ENCODE measurements at places on chromosomes 16 and 17.

DNA sequence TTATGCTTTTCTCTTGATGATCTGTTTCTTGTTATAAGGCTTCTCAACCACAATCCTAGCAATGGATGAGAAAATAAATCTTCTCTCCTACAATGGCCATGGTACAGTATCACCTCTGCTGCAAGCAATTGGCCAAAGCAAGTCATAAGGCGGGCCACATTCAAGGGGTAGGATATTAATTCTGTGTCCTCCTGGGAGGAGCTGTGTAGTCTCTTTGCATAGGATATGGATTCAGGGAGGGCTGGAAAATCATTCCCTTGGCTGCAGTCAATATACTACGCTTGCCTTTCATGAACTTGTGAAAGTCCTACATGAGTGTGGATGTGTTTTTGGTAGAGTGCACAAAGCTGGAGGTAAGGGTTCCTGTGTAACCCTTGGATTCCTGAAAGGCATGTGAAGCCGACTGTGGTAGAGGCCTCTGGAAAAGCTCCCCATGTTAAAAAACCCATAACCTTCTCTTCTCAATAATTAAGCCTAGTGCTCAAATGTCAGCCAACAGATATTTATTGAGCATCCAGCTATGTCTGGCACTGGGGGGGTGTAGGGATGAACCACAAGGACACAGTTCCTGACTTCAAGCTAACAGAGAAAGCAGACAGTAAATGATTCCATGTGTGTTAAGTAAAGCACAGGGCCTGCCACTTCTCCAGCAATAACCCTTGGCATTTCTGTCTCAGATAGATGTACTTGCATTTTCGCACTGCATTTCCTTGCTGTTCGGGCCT is 147.6 kb upstream of the HS3ST3A1 start:
- DNase-seq, result no peak

- no peak for DNase-seq
Observed at GRCh38 chr17:58263773-58264172, 17.0 kb downstream of the MPO start.

GRCh38 chr16:80198311-80199299 is 342.2 kb upstream of the DYNLRB2 start:
- DNase-seq, result no peak

DNA sequence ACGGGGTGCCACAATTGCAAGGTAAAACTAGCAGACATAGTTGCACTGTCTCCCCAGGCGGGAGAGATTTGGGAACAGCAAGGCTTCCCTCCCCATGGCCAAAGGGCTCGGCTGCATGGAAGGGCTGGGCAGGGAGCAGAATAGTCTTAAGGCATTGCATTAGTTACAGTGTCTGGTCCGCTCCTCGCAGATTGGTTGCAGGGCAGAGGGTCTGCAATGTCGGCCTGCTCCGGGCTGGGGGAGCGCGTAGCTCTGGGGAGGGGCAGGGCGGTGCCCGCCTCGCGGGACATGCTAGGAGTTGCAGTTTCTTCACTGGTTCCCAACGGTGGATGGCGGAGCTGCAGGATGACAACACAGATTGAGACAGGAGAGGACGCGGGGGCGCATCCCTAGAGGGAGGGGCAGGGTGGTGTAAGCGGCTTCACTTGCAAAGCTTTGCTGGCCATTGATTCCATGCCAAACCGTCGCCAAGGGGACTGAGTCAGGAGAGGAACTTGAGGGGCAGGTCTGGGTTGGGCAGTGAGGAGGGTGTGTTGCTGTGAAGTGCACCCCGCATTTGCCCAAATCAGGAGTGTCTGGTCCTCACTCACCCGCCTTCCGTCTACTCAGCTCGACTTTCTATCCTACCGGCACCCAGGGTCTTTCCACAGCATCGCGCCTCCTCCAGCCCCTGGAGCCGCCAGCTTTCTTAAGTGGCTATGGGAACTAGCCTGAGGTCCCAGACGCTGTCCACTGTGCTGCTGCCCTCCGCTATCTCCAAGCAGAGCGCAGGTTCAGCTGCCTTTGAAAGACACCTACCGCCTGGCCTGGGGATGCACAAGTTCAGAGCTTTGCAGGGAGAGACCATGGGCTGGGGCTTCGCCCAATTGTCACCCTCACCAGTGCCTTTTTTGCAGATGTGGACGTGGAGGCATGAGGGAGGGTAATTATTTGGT is 1748.9 kb downstream of the TP53TG3F start:
- DNase-seq, result no peak

GRCh38 chr16:30096862-30097563 is 1.0 kb upstream of the YPEL3 start:
- no peak for DNase-seq

GRCh38 chr17:48470388-48471034 is 40.5 kb upstream of the SKAP1 start:
- no peak for DNase-seq

- DNase-seq, result no peak
Observed at GRCh38 chr17:70875729-70876310, 706.5 kb downstream of the KCNJ2 start.

DNA sequence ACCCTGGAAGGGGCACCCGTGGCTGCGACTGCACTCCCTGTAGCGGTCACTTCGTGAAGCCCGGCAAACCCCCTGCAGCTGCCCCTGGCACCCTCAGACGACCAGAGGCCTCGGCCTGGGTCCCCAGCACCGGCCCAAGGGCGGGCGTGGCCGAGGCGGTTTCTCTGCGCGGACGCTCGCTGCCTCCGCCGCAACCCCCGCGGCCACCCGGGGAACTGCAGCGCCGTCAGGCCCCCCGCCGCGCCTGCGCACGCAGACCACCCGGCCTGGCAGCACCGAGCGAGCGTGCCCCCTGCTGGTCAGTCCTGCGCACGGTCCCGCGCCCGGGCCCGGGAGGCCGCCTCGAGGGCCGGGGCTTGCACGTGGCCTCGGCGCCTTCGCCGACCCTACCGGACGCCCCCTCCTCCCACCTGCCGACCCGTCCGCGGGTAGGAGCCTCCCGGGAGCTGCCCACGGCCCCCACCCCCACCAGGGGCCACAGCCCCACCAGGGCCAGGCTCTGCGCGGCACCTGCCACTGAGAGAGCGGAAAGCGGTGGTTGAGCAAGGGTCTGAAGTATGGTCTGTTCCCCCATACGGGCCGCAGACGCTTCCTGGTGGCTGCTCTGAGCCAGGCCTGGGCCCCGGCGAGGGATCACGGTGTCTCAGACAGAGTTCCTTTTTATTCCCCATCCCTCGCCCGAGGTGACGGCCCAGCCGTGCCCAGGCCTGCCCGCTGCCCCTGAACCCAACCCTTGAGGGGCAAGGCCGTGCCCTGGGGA is 11.5 kb upstream of the HS3ST6 start:
- peak; percentile 84 for DNase-seq

GRCh38 chr16:16025214-16025968 is 76.0 kb downstream of the ABCC1 start:
- no peak for DNase-seq

DNA sequence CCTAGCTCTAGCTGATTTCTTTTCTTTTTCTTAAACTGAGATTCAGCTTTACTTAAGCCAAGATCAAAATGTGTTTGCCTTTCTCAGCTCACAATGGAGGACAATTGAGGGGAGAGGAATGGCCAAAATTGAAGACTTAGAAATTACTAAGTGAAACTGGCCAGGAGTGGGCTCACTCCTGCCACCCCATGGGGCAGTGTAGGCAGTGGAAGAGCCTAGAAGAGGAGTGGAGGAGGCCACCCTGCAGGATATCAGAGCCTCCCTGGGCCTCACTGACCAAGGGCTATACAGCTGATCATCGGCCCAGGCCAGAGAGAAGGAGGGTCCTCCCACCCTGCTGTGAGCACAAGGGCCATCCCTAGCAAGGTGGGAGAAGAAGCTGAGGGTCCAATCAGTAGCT is 119.8 kb downstream of the CCT6B start:
- DNase-seq, result no peak

GRCh38 chr17:20983359-20983637 is 59.5 kb downstream of the USP22 start:
- DNase-seq, result no peak

- no peak for DNase-seq
Observed at GRCh38 chr17:36089888-36090836, at the start of gene CCL3. CCL3 (minus strand) TSS chr17:36090143; CDS start chr17:36090058, 85 bp downstream.

DNA sequence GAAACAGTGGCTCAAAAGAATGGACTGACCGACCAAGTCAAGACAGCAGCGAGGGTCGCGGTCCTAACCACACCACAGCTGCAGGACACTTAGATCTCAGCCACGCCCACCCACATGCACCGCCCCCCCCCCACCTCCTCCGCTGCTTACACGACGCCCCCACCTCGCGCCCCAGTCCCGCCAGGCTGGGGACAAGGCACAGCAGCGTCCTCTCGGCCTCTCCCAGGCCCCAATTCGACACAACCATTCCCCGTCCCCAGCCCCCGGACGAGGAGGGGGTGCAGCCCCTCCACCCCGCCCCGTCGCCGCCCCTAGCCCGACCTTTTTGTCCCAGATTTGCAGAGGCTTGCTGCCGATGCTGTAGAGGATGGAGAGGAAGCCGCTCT is 477 bp downstream of the CFAP20 start:
- DNase-seq, result no peak

- DNase-seq, result peak; percentile 93
Observed at GRCh38 chr16:17404941-17405689, 65.6 kb downstream of the XYLT1 start.

- no peak for DNase-seq
Observed at GRCh38 chr17:57276621-57277020, 20.3 kb downstream of the MSI2 start.

DNA sequence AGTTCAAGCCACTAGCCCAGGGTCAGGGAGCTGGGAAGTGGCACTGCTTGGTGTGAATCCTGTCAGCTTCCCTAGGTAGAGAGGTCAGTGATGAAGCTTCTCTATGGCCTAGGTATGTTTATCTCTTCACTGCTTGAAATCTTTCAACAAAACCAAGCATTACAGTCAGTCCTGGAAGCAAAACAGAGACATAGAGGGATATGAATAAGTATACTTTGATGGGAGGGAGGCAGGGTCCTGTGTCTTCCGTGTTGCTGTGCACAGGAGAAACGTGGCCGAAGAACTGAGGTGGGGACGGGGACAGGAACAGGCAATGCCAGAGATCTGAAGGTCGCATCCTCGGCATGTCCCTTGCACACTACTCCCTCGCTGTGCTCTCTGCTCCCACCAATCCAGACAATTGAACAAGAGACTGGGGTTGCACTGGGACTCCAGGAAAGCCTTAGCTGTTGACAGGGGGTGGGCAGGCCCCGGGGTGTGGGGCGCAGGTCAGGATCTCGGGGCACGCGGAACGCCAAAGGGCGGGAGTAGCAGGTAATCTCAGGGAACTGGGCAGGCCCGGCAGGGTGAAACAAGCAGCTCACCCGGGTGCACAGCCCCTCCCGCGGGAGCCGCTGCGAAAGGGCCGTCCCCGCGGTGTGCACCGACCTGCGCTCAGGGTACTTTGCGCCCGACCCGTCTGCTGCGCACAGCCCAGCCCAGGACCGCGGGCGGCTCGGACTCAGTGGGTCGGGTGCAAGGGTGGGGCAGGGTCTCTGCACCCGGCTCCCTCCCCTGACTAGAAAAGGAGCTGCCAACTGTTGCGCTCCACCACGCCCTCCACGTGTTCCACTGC is at the start of gene MT1H:
Gene MT1H, plus strand, starts transcription at position 810 of the 835 bp plus-strand sequence. CDS start 71 bp downstream, outside the sequence.
- DNase-seq, result no peak

GRCh38 chr17:48997103-48997826 is at the start of gene IGF2BP1:
IGF2BP1 (plus strand) TSS chr17:48997385; CDS start chr17:48997746, 361 bp downstream.
- DNase-seq, result no peak

- DNase-seq, result no peak
Observed at GRCh38 chr17:5050278-5050677, 15.1 kb upstream of the SLC52A1 start.

GRCh38 chr17:49028271-49028670 is 31.1 kb downstream of the IGF2BP1 start:
- DNase-seq, result no peak

DNA sequence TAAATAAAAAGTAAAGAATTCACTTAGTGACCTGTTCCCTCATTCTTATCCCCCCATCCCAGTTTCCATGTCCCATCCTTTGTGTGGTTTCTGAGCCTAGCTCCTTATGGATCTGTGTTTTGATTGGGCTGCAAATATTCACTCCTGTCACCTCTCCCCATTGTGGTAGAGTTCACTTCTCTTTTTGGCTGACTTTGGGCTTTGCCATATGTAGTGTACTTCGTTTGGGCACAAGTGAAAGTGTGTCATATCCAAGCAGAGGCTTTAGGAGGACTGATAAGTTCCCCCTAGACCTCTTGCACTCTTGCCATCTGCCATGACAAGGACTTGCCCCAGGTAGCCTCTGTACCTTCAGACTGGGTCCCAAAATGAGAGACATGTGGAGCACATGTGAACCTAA is 13.0 kb upstream of the DHRS7B start:
- no peak for DNase-seq

- no peak for DNase-seq
Observed at GRCh38 chr17:40411821-40412220, 5.9 kb downstream of the TOP2A start.

- DNase-seq, result no peak
Observed at GRCh38 chr17:77161953-77162352, 21.2 kb downstream of the SEC14L1 start.

DNA sequence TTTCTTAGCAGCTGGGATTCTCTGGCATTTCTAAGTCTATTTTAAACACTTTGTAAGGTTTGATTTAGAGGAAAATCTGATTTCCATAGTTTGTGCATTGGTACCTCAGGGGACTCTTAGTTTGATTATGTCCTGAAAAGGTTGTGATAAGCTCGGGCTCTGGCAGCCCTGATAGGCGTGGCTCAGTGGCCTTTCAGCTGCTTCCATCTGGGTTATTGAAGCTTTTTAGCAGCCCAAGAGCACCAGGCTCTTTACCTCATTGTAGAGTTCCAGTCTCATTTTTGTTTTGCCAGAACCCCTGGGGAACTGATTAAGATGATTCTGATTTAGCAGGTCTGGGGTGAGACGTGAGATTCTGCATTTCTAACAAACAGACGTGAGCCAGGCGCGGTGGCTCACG is 412.3 kb downstream of the XYLT1 start:
- no peak for DNase-seq

GRCh38 chr16:27446721-27447120 is 44.7 kb downstream of the IL21R start:
- no peak for DNase-seq

- no peak for DNase-seq
Observed at GRCh38 chr17:7094652-7095019, 14.6 kb upstream of the CLEC10A start.

GRCh38 chr17:77462090-77462489 is 321.3 kb downstream of the SEC14L1 start:
- no peak for DNase-seq

All from head of caudate nucleus (tissue), 42 donors.